Endodermal cell (in vitro differentiated cells): ENCODE measurements at places on chromosomes 12 and 14. TPM values are rescaled to one million over a fixed set of nuclear protein-coding genes. Genes with fewer than 3 reads are reported as not detected.

- DNase-seq, result peak; percentile 37
Measured at GRCh38 chr12:115210533-115211252, 526.7 kb upstream of the TBX3 start.

- no peak for DNase-seq
Measured at GRCh38 chr12:88644946-88645702, 64.9 kb upstream of the KITLG start.

- DNase-seq, result no peak
Measured at GRCh38 chr14:99937475-99938244, 127.6 kb upstream of the EVL start.

GRCh38 chr14:91223028-91223783 is 21.3 kb downstream of the GPR68 start:
- DNase-seq, result no peak

EIF2S3B gene
- total RNA-seq, result 4.4 to 5.9 TPM (median 4.6 TPM) in 3 replicates

SCN8A gene
- total RNA-seq, result 6.9 and 9.7 TPM in 2 replicates
